T-helper 2 cell (primary cell): ENCODE measurements at places on chromosomes 16 and 17.

DNA sequence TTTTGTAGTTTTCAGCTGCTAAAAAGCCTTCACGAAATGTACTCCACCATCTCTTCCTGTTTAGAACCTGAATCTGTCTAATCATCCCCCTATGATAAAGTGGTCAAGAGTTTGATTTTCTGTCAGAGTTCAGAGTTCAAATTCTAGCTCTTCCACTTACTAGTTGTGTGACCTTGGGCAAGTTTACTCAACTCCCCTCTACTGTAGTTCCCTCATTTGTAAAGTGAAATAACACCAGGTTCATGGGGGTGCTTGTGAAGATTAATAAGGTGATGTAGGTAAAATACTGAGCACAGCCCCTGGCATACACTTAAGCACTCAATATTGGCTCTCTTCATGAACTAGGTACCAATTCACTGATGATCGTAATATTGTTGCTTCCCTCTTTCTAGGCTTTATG is 1.2 kb upstream of the CDC6 start:
- DNase-seq: no peak

GRCh38 chr17:36877771-36878170 is 59.5 kb upstream of the LHX1 start:
- DNase-seq: no peak

DNA sequence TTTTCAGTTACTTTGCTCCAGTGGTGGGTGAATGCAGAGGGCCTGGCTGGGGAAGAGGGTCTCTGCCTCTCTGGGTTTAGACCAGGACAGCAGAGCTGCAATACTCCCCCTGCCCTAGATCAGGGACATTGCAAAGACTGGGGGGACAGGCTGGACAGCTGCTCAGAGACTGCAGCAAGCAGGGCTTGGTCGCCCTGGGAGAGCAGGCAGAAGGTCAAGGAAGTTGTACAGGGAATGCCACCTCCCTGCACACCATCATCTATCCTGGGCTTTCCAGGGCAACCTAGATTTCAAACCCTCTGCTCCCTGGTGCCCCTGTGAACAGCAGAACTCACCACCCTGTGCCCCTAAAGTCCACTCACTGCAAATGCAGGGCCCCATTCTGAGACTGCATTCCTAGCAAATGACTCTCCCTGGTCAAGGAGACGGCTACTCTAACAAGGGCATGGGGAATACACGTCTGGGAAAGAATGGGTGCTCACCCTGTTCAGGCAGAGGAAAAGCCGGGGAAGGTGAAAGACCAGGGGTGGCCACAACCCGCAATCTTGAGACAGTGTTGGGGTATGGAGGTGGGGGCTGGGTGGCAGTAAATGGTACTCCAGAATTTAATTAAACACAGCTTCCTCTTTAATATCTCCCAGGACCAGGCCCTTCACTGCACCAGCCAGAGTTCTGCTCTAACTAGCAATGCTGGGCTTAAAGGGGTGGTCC is 1.0 kb downstream of the KIFC3 start:
- no peak for DNase-seq

DNA sequence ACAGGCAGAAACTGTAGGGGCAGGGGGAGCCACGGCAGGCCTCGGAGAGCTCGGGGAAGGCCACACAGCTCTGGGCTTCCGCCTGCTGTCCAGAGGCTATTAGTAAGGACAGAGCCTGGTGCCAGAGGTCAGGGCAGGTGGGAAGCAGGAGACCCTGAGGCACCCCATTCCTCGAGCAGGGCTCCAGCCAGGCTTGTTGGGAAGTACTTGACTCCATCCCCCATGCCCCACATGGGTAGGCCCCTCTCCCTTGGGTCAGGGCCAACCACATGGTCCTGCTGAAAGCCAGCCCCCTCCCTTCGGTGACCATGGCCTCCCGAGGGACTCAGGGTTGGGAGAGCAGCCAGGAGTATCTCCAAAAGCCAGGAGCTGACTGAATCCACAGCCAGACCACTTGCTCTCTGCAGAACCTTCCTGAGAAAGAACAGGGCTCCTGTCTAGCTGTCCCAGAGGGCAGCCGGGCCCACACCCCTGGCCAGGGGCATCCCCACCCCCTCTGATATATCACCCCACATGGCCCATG is 17.4 kb upstream of the MPRIP start:
- no peak for DNase-seq

DNA sequence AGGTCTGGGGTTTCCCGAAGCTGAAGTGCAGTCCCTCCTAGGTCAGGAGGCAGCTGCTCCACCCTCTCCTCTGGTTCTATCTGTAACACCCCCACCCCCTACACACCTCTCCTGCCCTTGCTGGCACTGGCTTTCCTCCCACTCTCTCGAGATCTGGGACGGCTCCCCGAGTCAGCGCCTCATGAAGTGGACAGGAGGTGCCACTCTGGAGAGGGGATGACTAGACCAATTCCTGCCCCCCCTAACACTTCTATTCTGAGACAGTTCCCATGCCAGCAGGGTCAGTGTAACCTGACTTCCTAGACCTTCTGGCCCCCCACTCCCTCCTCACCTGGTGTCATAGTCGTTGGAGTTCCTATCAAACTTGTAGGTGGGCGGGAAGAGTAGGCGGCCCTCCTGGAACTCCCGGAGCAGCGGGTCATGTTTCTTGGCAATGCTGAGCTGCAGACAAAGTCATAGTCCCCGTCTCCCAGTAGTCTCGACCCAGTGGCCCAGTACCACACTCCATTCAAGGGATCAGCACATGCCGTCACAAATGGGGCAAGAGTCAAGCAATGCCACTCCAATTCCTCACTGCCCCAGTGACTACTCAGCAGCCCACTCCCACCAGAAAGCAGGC is 9.7 kb downstream of the INPP5K start:
- no peak for DNase-seq

GRCh38 chr16:84199861-84200260 is 8.9 kb downstream of the ADAD2 start:
- DNase-seq: no peak

- DNase-seq: no peak
These were observed 1.9 kb upstream of the GNG13 start for GRCh38 chr16:802461-802860.
